ENCODE measurements at places on chromosomes 4 and X.
A peak's percentile ranks its signal among the peaks of the same experiment; 100 is the strongest.

- no peak for DNase-seq
Observed at GRCh38 chr4:187390646-187391045, 604.9 kb upstream of the ZFP42 start.

DNA sequence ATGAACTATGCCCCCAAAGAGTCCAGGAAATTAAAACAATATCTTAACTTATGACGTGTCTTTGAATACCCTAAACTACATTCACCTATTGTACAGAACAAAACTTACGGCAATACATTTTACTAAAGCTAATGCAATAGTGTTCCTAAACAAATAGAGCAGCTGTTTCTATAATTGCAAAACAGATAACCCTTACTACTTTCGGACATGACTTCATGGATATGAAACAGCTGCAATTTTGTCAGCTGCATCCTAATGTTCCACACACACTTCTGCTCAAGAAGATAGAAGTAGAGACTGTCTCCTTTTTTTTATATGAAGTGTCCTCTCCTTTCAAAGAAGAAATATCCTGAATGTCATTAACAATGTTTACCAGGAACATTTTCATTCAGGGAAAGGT is 174.9 kb downstream of the ACTRT1 start:
- DNase-seq = no peak

GRCh38 chr4:40453912-40454311 is 118.8 kb downstream of the CHRNA9 start:
- no peak for DNase-seq

DNA sequence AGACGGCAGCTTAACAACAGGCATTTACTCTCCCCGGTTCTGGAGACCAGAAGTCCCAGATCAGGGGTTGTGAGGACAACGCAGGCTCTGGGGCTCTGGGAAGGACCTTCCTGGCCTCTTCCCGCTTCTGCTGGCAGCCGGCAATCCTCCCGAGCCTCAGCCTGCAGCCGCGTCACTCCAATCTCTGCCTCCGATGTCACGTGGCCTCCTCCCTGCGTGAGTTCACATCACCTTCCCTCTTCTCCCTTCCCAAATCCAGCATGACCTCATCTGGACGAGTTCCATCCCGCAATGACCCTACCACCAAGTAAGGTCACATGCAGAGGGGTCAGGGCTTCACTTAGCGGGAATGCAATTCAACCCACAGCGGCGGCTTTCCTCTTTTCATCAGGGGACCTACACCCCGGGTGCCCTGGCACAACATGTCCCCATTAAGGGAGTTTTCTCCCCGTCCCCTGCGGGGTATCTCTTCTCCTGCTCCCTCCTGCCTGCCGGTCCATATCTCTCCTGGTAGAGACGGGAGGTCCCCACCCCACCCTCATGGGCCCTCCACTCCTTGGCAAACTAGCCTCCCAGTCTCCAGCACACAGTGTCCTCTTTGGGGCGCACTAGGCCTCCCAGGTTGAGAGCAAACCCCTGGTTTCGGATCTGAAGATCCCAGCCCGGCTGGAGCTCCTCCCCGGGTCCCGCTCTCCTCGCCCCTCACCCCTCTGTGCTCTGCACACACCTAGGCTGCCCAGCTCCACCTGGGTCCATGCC is 25.5 kb downstream of the ABLIM2 start:
- no peak for DNase-seq

- DNase-seq = no peak
Observed at GRCh38 chr4:111811661-111812060, 333.6 kb upstream of the FAM241A start.

DNA sequence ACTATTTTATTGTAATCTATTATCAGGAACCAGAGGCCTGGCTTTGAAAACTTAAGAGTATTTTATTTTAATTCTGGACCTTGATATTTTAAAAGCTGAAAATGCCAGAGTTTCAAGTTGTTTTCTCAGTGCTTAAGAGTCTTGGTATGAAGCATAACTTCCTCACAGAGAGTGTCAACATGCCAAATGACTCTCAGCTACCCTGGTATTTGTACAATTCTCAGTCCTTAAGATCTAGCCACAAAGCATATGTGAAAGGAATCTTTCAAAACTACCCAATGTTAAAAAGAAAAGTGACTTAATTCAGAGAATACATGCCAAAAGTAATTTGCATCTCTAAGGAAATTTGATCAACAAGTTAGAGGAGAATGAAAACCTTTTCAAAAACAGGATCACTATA is 171.9 kb downstream of the DKK2 start:
- peak; percentile 84 for DNase-seq

DNA sequence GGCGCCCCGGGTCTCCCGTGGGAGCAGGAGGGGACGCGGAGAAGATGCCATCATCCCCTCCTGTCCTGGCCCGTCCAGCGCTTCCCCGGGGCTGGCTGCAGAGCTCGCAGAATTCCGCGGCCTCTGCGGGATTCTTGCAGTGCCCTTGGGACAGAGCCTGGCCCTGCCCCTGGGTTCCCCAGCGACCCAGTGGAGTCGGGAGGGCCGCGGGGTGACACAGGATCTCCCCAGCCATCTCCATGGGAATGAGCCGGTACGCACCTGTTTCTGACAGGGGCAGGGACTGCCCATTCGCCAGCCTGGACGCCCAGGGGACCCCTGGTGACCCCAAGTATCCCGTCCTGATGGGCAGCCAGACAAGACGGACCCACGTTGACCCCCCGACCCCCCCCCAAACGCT is 482 bp downstream of the FAM9C start:
- DNase-seq = no peak

GRCh38 chr4:141637565-141637964 is 1.2 kb downstream of the IL15 start:
- no peak for DNase-seq

GRCh38 chrX:40132751-40133150 is 35.0 kb upstream of the BCOR start:
- no peak for DNase-seq

DNA sequence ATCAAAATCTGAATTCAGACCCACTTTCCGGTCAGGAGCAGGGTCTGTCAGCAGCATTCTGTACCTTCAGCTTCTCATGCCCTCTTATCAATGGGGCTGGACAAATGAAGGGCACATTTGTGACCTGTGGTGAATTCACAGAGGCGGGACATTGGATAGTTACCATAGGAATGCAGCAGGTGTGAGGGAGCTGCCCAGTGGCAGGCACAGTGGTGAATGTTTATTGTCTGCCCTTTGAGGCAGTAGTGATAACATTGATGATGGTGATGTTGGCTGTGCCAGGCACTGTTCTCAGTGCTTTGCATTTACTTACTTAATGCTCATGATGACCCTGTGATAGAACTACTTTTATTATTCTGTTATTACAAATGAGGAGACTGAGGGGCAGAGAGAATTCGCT is 101.2 kb upstream of the KIT start:
- DNase-seq = no peak

GRCh38 chr4:114180481-114180880 is 201.0 kb upstream of the ARSJ start:
- DNase-seq = peak; percentile 49

DNA sequence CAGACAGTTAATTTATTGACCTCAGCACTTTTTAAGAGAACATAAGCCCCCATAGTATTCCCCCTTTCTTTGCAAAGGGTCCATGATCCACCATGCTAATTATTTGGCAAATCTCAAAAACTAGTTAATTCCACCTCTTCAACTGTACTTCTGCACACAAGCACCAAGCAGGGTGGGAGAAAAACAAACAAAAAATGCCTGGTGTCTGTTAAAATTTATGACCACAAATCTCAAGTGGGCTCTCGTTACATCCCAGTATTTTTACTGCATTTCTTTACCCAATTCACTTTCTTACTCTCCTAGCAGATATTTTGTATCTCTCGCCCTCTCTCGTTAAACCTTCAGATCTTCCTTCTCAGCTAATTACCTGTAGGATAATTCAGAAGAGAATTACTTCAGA is 6.1 kb downstream of the ARSJ start:
- DNase-seq = no peak

DNA sequence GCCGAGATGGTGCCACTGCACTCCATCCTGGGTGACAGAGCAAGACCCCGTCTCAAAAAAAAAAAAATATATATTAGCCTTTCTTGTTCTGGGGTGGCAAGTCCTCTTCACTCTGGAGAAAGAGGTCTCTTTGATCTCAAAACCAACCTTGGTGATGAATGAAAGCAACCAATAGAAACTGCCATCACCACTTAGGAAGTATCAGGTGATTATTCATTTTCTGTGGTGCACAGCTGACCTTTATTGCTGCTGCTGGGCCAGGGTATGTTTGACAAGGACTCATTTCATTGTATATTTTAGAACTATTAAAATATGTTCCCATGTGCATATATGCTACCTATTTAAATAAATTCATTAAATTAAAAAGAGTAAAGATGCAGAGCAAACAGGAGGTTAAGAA is 76.0 kb upstream of the KIT start:
- no peak for DNase-seq

DNA sequence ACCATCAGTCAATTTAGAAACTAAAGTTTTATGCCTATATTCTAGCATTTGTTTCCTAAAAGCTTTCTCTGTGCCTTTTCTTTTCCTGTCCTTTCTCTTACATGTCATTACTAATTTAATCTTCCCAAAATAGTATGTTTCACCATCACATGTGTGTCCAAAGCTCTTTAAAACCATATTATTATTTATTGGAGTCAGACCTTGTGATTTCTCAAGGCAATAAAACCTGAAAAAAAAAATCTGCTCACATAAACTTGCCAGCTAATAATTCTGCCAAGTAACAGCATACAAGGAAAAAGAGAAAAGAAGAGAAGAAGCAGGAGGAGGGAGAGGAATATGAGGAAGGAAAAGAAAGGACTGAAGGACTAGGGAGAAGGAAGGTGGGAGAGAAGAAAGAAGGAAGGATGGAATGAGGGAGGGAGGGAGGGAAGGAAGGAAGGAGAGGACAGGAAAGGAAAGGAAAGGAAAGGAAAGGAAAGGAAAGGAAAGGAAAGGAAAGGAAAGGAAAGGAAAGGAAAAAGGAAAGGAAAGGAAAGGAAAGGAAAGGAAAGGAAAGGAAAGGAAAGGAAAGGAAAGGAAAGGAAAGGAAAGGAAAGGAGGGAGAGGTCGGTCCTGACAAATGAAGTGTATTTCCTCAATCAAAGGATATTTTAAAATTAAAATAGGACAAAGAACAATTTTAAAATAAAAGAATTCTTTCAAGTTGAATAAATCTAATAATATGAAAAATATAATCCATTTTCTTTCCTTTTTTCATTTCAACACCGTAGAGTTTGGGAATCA is 57.4 kb downstream of the ANTXR2 start:
- DNase-seq = no peak

GRCh38 chr4:53366301-53366716 is 448 bp upstream of the SCFD2 start:
- no peak for DNase-seq

- no peak for DNase-seq
Observed at GRCh38 chr4:98577956-98578355, 80.5 kb downstream of the TSPAN5 start.

DNA sequence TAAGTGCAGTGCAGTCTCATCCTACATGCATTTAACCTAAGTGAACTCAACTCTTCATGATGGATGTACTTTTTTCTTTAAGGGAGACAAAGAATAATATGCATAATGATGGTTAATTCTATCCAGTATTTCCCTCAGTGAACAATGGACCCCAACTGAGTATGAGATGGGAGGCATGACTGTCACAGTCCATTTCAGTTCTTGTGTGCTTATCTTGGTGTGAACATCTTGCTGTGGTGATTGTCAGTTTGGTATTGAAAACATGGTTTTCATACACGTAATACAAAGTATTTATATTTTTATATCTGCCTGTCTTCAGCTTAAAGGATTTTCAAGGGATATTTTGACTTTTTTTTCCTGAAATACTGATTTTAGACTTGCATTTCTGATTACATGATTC is 72.0 kb upstream of the NDUFC1 start:
- DNase-seq = no peak

- DNase-seq = peak; percentile 15
Observed at GRCh38 chr4:138182838-138183426, 59.2 kb downstream of the SLC7A11 start.

DNA sequence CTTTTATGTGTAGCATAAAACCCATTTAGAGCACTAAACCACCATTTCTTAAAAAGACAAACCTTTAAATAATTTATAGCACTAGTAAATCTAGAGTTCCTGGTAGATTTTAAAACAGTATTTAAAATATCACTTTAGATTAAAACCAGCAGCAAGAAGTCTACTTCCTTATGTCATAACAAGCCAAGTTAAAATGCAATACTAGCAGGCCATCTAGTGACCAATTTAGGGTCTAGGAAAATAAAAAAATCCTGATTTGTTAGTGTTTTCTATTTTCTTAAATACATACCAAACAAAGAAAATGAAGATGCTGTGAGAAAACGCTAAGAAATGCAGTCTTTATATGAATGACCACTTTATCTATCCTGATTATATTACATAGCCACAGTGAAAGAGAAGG is 53.9 kb downstream of the PAPSS1 start:
- no peak for DNase-seq

DNA sequence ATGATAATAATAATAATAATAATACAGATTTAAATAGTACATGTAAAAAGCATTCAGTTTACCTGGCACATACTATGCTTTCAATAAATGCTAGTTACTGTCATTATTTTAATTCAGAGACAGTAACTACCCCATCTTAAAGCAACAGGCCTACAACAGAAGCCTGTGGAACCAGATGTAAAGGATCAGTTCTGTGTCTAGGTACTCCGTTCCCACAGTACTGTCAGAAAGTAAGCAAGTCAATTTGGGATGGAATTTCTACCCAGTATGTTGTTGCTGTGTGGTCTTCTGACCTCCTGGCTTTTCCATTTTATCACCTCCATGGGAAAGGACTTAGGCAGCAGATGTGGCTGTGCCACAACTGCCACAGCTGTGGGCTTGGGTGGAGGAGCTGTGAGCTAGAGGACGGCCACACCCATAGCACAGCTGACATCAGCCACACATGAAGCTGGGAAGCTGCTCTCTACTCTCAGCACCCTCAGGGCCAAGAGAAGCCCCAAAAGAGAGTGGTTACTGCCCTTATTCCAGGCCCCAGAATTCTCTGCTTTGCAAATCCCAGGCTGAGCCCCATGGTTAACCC is 102.8 kb downstream of the CBR4 start:
- DNase-seq = no peak

- DNase-seq = no peak
Observed at GRCh38 chr4:1451752-1452122, 45.5 kb upstream of the NKX1-1 start.

GRCh38 chrX:136847874-136848273 is 32.7 kb downstream of the RBMX start:
- no peak for DNase-seq

GRCh38 chrX:119150163-119151050 is 22.8 kb upstream of the KIAA1210 start:
- DNase-seq = no peak

DNA sequence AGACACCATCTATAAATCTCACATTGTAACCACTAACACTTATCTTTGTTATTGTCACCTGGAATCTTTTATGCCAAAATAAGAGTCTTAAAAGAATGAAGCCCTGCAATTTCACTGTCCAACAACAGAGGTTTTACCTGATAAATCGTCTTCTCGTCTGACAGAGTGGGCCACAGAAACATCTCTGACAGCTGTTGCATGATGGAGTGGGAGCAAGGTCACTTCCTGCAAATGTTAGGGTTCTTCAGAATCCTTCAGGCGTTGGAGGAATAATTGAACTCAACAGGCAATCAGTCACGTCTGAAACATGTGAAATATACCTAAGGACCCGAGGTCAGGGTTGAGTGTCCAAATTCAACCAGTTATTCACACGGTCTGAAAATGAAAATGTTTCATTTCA is 353.6 kb downstream of the TRIML1 start:
- no peak for DNase-seq

- DNase-seq = no peak
Observed at GRCh38 chr4:71229477-71230270, 109.1 kb upstream of the SLC4A4 start.

GRCh38 chr4:41620594-41621256 is 82.8 kb downstream of the LIMCH1 start:
- no peak for DNase-seq

- DNase-seq = peak; percentile 77
Observed at GRCh38 chr4:82865592-82865991, 25.4 kb downstream of the SEC31A start.
